ENCODE measurements at places on chromosomes 1 and 21. TPM values are rescaled to one million over a fixed set of nuclear protein-coding genes. Genes with fewer than 3 reads are reported as not detected.

PRPF38A gene
- total RNA-seq = 17.7 TPM

TRIM67 gene
- total RNA-seq = not detected

GTF2B gene
- 22.8 TPM for total RNA-seq

ANKRD35 gene
- 17.9 TPM for total RNA-seq

DNA sequence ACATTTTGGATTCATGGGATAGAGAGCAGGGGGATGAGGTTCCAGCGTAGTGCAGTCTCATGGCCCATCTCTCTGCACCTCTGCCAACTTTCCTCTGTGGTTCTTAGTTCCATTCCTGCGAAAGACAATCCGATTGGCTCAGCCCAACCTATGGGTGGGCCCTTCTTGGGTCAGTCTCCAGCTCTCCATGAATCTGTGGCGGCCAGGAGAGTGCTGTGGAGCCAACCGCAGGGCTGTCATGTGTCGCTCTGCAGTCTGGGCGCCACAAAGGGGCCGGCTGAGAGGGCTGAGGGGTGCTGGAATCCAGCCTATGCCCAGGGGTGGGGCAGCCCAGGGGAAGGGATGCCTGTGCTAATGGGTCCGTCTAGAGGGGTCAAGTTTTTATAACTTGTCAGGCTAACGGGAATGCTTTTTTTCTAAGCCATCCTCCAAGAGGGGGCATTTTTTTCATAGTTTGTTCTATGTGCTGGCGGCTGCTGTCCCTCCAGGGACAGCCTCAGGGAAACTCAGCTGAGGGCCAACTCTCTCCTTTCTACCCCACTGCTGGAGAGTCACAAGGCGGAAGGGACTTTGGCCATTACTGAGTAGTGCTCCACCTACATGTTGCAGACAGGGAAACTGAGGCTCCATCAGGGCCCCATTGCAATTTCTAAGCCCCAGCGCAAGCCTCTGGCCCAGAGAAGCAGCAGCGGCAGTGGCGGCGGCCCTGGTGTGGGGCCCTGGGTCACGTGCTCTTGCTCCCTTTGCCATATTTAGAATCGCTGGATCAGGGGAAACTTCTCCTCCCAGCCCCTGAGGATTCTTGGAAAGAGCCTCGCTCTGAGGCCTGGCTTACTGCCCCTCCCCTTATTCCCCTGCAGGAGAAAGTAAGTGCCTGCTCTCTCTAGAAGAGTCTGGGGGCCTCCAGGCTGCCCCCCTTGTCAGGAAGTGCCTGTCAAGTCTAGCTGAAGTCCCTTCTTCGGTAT is 23.4 kb downstream of the KCNQ4 start:
- H3K27me3 ChIP-seq = no peaks in the 10 kb centered on the region
- H3K36me3 ChIP-seq = no peaks in the 10 kb centered on the region
- no peak overlapping the region for H3K4me3 ChIP-seq
- peaks cover 22% of the 10 kb centered on the region for H3K4me1 ChIP-seq
- peak overlapping the region; percentile 68 for H3K27ac ChIP-seq
- DNase-seq = no peak

DNA sequence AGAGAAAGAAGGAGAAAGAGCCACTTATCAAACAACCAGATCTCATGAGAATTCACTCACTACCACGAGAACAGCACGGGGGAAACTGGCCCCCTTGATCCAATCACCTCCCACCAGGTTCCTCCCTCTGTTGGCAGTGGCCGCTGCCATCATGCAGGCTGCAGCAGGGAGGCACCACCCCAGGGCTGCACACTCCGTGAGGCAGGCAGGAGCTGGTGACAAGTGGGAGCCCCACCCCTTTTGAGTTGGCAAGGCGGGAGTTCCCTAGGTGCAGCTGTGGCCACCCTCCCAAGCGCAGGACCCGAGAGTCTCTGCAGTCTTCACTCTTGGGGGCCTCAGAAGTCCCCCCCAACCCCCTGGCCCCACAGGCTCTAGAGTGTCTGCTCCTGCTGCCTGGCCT is 83.9 kb upstream of the GJB5 start:
- no peaks in the 10 kb centered on the region for H3K36me3 ChIP-seq
- no peak for DNase-seq
- no peaks in the 10 kb centered on the region for H3K4me1 ChIP-seq
- no peak overlapping the region for H3K4me3 ChIP-seq
- no peaks in the 10 kb centered on the region for H3K27me3 ChIP-seq

- H3K4me3 ChIP-seq = peak within 1 kb of the TSS; percentile 36
- no peaks in the 10 kb centered on the region for H3K27me3 ChIP-seq
- H3K4me1 ChIP-seq = peaks cover 34% of the 10 kb centered on the region
- peak within 1 kb of the TSS; percentile 98 for H3K27ac ChIP-seq
These were observed at the start of gene S100A2 for GRCh38 chr1:153565529-153566374. Gene S100A2, minus strand, starts transcription at chr1:153565844. Its CDS starts 1,967 bp downstream, at chr1:153563877.

DNA sequence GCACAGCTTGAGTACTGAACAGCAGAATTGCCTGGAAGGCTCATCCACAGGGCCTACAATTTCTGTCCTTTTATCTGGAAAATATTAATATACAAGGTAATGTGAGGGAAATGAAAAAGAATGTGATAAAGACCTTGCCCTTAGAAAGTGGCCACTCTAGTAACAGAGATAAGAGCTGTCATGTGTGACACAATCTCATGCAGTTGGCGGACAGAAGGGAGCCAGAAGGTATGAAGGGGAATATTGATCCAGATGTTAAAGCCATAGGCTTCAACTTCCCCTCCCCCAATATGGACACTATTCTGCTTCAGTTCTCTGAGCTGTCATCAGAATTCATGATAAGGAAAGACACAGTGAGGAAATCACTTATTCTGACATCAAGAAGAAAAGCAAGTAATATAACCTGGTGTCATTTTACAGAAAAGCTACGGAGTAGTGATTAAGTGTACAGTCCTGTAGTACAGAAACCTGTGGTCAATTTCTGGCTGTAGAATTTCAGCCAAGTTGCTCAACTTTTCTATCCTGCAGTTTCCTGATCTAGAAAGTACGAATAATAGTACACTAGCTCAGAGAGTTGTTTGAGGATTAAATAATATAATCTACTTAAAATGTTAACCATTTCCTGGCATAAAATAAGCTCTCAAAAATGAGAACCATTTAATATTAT is 572.1 kb downstream of the DPYD start:
- no peak for DNase-seq
- H3K4me3 ChIP-seq = no peak overlapping the region
- H3K27ac ChIP-seq = no peak overlapping the region
- no peaks in the 10 kb centered on the region for H3K27me3 ChIP-seq

- H3K4me1 ChIP-seq = no peaks in the 10 kb centered on the region
- no peak overlapping the region for H3K4me3 ChIP-seq
- H3K27ac ChIP-seq = no peak overlapping the region
- no peaks in the 10 kb centered on the region for H3K36me3 ChIP-seq
- H3K27me3 ChIP-seq = no peaks in the 10 kb centered on the region
These were observed 102.9 kb downstream of the AHCTF1 start for GRCh38 chr1:246828818-246829217.

GRCh38 chr1:46523496-46524353 is 27.7 kb downstream of the KNCN start:
- H3K27ac ChIP-seq = no peak overlapping the region
- peaks cover 22% of the 10 kb centered on the region for H3K4me1 ChIP-seq
- DNase-seq = no peak

GRCh38 chr1:30008372-30008997 is 714.9 kb downstream of the MATN1 start:
- H3K27ac ChIP-seq = no peak overlapping the region
- H3K36me3 ChIP-seq = no peaks in the 10 kb centered on the region
- no peak for DNase-seq
- no peaks in the 10 kb centered on the region for H3K4me1 ChIP-seq
- no peak overlapping the region for H3K4me3 ChIP-seq

- no peak for DNase-seq
- H3K27me3 ChIP-seq = no peaks in the 10 kb centered on the region
- H3K4me3 ChIP-seq = no peak overlapping the region
- H3K27ac ChIP-seq = no peak overlapping the region
- no peaks in the 10 kb centered on the region for H3K36me3 ChIP-seq
- H3K4me1 ChIP-seq = no peaks in the 10 kb centered on the region
These were observed 142.4 kb upstream of the RUNX3 start for GRCh38 chr1:25072461-25072860.

GRCh38 chr1:91199988-91200387 is 178.2 kb upstream of the ZNF644 start:
- DNase-seq = no peak
- no peak overlapping the region for H3K27ac ChIP-seq
- H3K4me1 ChIP-seq = no peaks in the 10 kb centered on the region
- H3K4me3 ChIP-seq = no peak overlapping the region
- H3K36me3 ChIP-seq = no peaks in the 10 kb centered on the region
- H3K27me3 ChIP-seq = no peaks in the 10 kb centered on the region

DNA sequence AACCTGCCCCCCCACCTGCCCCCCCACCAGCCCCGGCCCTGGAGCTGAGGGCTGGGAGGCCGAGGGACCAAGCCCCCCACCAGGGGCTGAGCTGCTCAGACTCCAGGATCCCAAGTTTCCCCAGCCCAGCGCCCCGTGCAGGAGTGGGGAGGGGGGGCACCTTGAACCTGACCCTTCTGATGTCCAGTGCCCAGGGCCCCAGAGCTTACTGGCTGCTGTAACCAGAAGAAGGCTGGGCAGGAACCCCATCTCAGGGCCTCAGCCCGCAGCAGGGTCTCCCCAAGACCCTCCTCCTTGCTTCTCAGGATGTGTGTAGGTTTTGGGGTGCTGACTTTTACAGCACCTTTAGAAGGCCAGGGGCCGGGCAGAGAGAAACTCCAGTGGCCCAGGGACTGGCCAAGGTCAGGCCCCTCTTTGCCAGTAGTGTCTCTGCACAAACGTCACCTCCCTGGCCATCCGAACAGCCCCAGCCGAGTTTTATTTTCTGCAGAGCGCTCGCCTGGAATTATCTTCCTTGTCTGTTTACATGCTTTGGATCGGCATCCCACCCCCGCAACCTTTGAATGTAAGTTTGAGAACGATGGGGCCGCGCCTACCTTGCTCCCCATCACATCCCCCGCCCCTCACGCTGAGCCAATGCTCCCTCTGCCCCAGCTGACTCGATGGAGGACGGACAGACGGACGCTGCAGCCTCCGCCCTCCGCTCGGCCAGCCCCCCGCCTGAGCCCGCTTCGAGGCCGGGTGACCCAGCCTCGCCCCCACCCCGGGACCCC is 70.1 kb upstream of the CASZ1 start:
- peaks cover 13% of the 10 kb centered on the region for H3K4me1 ChIP-seq
- H3K36me3 ChIP-seq = no peaks in the 10 kb centered on the region
- no peak for DNase-seq
- H3K27me3 ChIP-seq = no peaks in the 10 kb centered on the region
- H3K27ac ChIP-seq = no peak overlapping the region
- H3K4me3 ChIP-seq = peak overlapping the region; percentile 52

DNA sequence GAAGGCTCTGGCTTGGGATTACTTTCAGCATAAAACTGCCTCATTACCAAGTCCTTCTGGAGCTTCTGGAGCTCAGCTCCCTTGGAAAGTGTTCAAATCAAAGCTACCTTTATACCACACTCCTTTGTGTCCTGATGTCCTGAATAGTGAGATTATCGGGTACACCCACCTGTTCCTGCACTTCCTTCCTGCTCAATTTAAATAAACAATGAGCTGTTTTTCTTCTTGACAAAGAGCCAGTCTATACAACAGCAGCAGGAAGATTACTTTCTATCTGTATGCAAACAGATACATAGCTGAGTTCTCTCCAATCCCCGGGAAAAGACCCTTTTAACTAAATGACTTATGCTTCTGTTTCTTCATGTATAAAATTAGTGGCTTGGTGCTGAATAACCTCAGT is 258.0 kb upstream of the FMN2 start:
- H3K4me1 ChIP-seq = no peaks in the 10 kb centered on the region
- no peaks in the 10 kb centered on the region for H3K27me3 ChIP-seq
- no peaks in the 10 kb centered on the region for H3K36me3 ChIP-seq
- H3K27ac ChIP-seq = no peak overlapping the region
- H3K4me3 ChIP-seq = no peak overlapping the region

GRCh38 chr21:43277481-43278351 is 108.9 kb downstream of the CRYAA start:
- no peaks in the 10 kb centered on the region for H3K36me3 ChIP-seq
- DNase-seq = no peak
- H3K4me1 ChIP-seq = peaks cover 13% of the 10 kb centered on the region
- H3K4me3 ChIP-seq = no peak overlapping the region
- H3K27ac ChIP-seq = no peak overlapping the region

GRCh38 chr1:77925518-77925917 is 37.1 kb downstream of the NEXN start:
- no peaks in the 10 kb centered on the region for H3K4me1 ChIP-seq
- H3K4me3 ChIP-seq = no peak overlapping the region
- no peak for DNase-seq
- no peaks in the 10 kb centered on the region for H3K36me3 ChIP-seq
- H3K27ac ChIP-seq = no peak overlapping the region
- no peaks in the 10 kb centered on the region for H3K27me3 ChIP-seq

DNA sequence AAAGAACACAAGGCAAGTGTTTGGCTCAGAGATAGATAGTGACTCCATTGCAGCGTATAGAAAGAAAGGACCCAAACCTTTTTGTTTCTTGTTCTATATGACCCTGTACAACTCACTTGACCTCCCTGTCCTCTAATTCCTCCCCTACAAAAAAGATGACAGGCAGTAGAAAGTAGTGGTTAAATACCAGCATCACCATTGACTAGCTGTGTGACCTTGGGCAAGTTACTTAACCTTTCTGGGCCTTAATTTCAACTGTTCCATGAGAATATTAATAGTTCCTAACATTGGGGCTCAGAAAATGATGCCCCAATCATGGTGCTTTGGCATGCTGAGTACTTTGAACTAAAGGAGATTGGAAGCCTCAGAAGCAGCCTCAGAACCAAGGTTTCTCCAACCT is 46.7 kb upstream of the MAN1A2 start:
- H3K4me1 ChIP-seq = no peaks in the 10 kb centered on the region
- H3K27me3 ChIP-seq = no peaks in the 10 kb centered on the region
- no peaks in the 10 kb centered on the region for H3K36me3 ChIP-seq
- no peak overlapping the region for H3K4me3 ChIP-seq

DNA sequence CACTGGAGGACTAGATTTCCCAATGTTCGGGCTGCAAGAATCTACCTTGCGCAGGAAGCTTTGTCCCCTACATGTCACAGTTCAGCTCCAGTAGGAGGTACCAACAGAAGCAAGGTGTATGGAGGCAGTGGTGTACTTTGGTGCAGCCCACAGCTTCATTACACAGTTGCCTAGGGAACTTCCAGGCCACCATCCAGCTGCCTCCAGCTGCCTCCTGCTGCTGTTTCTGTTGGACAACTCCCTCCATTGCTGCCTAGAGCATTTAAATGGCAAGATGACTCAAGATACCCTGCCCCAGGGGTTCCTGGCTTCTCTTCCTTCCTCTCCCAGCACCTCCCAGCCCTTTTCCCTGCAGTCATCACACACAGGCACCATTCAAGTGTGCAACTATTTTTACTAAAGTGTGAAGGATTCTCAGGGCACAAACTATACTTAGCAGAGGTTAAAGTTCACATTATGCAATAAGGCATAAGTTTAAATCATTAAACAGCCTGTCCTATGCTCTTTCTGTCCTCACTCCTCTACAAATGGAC is 39.0 kb upstream of the ATP1A1 start:
- no peak for DNase-seq
- H3K27ac ChIP-seq = no peak overlapping the region
- H3K36me3 ChIP-seq = no peaks in the 10 kb centered on the region

DNA sequence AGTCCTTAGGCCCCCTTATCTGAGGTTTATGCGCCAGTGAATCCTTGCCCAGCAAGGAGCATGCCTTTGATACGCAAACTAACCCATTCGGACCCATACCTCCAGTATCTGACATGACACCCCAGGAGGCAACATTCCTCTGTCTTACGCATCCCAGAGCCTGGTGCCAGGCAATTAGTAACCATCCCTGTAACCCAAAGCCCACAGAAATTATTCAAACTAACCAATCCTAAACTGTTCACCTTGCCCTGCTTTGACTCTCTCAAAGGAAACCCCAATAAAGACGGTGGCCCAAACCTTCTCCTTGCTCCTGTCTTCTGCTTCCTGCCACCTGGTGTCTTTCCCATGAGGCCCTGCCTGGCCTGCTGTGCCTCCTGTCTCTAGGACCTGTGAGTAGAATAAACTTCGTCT is 36.4 kb downstream of the ZNF496 start:
- no peak overlapping the region for H3K27ac ChIP-seq
- no peak overlapping the region for H3K4me3 ChIP-seq
- no peaks in the 10 kb centered on the region for H3K4me1 ChIP-seq
- peaks cover 10% of the 10 kb centered on the region for H3K36me3 ChIP-seq
- H3K27me3 ChIP-seq = no peaks in the 10 kb centered on the region

All from vagina (tissue), 2 donors.